D721Med (cell line): ENCODE measurements at places on chromosomes 5 and 9.

DNA sequence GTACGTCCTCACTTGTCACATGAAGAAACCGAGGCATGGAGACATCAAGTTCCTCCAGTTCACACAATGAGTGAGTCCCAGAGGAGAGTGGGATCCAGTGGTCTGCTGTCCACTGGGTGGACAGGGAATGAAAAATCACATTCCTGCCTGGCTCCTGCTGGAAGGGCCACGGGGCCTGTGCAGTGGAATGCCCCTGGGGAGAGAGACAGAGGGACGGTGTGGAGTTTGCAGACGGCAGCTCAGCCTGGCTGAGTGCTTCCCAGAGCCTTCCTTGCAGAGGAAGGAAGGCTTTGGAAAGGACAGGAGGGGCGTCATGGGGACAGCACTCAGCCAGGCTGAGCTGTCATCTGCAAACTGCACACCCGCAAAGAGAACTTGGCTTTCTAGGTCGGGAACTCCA lies 74.7 kb downstream of the COL27A1 start:
- no peak for DNase-seq

DNA sequence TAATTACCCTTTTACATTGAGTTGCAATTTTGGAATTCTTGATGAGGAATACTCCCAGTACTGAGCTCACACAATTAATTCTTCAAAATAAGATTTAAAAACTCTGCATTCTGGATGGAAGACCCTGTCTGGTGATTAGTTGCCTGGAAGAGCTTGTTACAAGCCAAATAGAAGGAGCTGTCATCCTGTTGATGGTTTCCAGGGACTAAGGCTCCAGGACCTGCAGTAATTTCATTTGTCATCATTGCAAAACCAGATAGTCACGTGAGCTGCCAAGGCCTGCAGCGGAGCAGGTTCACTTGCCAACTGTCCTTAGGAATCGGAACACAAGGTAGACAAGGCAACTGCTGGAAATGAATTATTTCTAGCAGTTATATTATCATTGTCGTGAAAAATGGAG lies 597.7 kb downstream of the CCDC171 start:
- DNase-seq, result no peak

DNA sequence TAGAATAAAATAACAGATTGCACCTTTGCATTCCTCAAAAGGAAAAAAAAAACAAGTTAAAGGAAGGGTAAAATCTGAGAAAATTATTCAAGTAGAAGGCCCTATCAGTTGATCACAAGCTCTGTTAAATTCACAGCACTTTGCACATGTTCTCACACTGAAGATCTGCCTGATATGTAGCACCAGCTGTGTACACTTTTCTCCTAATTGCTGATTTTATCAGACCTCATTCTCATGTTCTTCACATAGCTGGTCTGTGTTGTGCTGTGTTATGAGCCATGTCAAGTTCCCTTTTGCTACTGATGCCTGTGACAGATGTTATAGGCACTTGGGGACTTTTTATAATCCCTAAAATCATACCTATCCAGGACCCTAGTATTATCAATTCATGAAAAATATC lies 390.4 kb upstream of the PRR16 start:
- no peak for DNase-seq

GRCh38 chr5:16564248-16564867 lies 52.4 kb downstream of the RETREG1 start:
- no peak for DNase-seq

DNA sequence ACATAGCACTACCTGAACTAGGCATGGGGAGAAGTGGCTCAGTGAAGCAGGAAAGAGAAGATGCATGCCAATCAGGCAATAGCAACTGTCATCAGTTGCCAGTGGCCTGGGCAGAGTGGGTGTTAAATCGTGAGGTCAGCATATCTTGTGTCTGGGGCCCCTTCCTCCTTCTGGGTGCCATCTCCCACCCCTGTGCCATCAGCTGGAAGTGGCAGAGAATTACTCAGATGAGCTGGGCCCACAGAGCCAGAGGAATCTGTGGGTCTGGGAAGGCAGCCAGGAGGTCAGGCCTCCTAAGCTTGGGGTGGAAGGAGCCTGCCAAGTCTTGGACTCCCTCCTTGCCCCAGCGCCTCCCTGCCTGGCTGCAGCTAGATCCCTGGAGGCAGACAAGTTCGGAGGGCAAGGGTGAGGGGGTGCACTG lies 66.5 kb downstream of the GALNT12 start:
- no peak for DNase-seq

DNA sequence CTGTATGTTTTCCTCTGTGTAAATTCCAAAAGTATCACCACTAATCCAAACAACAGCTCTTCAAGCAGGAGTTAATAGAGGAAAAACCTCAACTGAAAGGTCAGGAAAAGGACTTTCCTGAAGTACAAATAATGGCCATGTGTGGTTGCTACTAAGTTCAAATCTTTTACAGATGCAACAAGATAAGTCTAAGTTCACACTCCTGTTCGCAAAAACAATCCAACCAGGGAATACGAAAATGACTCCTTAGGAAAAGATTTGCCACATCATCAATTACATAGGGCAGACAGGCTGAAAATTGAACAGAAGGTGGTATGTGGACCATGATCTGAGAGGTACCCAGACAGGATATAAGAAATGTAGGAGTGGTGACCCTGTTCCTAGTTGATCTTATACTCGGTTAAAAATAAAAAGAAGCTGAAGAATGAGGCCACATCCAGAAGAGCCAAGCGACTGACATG lies 210.2 kb downstream of the TSSK1B start:
- DNase-seq, result no peak

GRCh38 chr5:113145757-113146387 lies 169.3 kb downstream of the DCP2 start:
- DNase-seq, result no peak
